Stimulated activated CD8-positive, alpha-beta memory T cell treated with anti-CD3 and anti-CD28 coated beads, Interleukin-4, amount 100 ng/mL, for 1 hour (primary cell): ENCODE measurements at places on chromosomes 2 and 18.

- no peak for DNase-seq
Observed at GRCh38 chr2:29255004-29255403, 139.8 kb downstream of the CLIP4 start.

GRCh38 chr18:57792631-57793301 lies 10.3 kb downstream of the ATP8B1 start:
- DNase-seq: no peak

DNA sequence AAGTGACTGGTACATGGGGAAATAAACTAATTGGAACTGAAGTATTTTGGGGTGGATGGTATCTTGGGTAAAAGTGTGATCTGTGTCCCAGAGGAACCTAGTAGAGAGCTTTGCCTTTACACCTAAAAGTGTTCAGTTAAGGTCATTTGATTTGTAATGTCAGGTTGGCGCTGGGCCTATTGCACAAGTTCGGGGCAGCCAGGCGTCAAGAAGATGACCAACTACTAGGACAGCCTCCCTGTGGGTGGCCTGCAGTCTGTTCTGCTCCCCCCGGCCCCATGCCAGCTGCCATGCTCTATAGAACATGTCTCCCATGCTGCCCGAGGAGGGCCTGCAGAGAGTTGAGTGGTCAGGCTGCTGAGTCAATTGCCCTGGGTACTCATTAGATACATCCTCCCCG lies 10.1 kb downstream of the RRM2 start:
- no peak for DNase-seq

DNA sequence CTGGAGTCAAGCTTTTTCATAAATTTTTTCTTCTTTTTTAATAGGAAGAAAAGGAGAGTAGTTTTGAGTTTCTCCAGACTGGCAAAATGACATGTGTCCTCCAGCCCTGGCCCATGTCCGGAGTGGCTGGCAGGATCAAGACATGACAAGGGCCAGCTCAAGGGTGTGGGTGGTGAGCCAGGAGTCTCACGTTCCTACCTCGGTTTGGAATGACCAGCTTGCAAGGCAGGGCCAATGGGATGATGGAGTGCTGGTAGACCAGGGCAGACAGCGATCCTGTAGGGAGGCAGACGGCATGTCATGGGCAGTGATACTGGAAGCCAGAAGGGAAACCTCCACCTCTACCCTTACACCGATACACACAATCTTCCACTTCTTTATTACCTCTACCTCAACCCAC lies 190.6 kb downstream of the TNS1 start:
- no peak for DNase-seq

GRCh38 chr18:12420821-12421421 lies 13.2 kb downstream of the PRELID3A start:
- no peak for DNase-seq

DNA sequence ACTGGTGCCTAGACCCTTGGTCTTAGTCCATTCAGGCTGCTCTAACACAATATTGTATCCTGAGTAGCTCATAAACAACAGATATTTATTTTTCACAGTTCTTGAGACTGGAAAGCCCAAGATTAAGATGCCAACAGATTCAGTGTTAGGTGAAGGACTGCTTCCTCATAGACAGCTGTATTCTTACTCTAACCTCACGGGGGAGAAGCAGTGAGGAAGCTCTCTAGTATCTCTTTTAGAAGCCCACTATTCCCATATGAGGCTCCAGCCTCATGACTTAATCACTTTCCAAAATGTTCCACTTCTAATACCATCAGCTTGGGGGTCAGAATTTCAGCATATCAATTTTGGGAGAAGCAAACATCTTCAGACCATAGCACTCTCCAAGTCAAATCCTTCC lies 833.4 kb downstream of the LRRTM4 start:
- no peak for DNase-seq

DNA sequence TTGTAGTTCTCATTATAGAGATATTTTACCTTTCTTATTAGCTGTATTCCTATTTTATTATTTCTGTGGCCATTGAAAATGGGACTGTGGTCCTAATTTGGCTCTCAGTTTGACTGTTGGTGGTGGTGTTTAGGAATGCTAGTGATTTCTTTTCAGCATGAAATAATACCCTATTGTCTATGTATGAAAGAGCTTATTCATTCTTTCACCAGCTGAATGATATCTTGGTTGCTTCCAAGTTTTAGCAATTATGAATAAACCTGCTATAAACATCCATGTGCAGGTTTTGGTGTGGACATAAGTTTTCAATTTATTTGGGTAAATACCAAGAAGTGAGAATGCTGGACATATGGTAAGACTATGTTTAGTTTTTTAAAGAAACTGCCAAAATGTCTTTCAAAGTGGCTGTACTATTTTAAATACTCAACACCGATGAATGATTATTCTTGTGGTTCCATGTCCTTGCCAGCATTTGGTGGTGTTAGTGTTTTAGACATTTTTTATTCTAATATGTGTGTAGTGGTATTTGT lies 501.6 kb upstream of the GYPC start:
- no peak for DNase-seq
